Caco-2 (cell line): ENCODE measurements at places on chromosomes 12 and 14. TPM values are rescaled to one million over a fixed set of nuclear protein-coding genes. Genes with fewer than 3 reads are reported as not detected.
A peak's percentile ranks its signal among the peaks of the same experiment; 100 is the strongest.

The KRT3 gene
- total RNA-seq = not detected in 2 replicates

The NID2 gene
- total RNA-seq = 9.5 and 10.8 TPM in 2 replicates

GRCh38 chr14:41629876-41630275 lies 23.2 kb downstream of the LRFN5 start:
- DNase-seq = no peak
- H3K4me1 ChIP-seq = no peaks in the 10 kb centered on the region
- H3K36me3 ChIP-seq = no peaks in the 10 kb centered on the region
- no peak overlapping the region for H3K27ac ChIP-seq
- no peaks in the 10 kb centered on the region for H3K27me3 ChIP-seq

- H3K27ac ChIP-seq = no peak overlapping the region
- H3K27me3 ChIP-seq = no peaks in the 10 kb centered on the region
- no peaks in the 10 kb centered on the region for H3K36me3 ChIP-seq
Observed at GRCh38 chr14:95255487-95255886, 64.2 kb downstream of the CLMN start.

DNA sequence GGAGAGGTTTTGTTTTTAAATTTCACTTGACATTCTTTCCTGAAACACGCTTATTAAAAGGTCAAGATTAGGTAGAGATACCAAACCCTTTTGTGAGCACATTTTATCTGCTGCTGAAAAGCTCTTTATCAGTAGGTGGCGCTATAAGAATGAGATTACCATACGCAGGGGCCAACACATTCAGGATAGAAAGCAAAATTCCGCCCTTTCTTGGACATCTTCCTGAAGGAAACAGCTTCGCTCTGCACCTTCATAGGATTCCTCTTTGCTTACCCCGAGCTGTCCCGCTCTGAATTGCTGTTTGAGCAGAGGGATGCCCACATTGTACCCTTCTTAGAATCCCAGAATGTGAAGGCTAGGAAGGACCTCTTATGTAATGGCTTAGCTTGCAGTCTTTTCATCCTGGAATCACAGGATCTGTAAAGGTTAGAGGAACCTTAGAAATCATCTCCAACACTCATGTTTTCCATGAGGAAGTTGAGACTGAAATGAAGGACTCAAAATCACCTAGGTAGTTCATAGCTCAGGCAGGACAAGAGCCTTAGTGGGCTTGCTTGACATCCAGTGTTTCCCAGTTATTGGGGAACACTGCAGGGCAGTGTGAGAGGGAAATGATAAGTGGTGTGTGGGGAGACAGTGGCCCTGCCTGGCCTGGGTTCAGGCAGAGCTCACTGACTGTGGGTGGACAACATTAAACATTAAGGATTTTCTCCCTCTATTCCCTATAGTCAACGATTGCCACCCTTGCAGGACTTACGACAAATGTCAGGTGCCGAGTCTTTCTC lies 38.7 kb upstream of the CRY1 start:
- DNase-seq = peak; percentile 60
- H3K4me1 ChIP-seq = no peaks in the 10 kb centered on the region
- no peak overlapping the region for H3K27ac ChIP-seq
- H3K36me3 ChIP-seq = no peaks in the 10 kb centered on the region
- H3K4me3 ChIP-seq = no peak overlapping the region
- H3K27me3 ChIP-seq = no peaks in the 10 kb centered on the region; the same call in 1 of the 2 replicates

GRCh38 chr12:45130881-45131281 lies 80.0 kb upstream of the DBX2 start:
- no peaks in the 10 kb centered on the region for H3K27me3 ChIP-seq
- peak; percentile 74 for DNase-seq
- H3K27ac ChIP-seq = no peak overlapping the region
- no peaks in the 10 kb centered on the region for H3K36me3 ChIP-seq

DNA sequence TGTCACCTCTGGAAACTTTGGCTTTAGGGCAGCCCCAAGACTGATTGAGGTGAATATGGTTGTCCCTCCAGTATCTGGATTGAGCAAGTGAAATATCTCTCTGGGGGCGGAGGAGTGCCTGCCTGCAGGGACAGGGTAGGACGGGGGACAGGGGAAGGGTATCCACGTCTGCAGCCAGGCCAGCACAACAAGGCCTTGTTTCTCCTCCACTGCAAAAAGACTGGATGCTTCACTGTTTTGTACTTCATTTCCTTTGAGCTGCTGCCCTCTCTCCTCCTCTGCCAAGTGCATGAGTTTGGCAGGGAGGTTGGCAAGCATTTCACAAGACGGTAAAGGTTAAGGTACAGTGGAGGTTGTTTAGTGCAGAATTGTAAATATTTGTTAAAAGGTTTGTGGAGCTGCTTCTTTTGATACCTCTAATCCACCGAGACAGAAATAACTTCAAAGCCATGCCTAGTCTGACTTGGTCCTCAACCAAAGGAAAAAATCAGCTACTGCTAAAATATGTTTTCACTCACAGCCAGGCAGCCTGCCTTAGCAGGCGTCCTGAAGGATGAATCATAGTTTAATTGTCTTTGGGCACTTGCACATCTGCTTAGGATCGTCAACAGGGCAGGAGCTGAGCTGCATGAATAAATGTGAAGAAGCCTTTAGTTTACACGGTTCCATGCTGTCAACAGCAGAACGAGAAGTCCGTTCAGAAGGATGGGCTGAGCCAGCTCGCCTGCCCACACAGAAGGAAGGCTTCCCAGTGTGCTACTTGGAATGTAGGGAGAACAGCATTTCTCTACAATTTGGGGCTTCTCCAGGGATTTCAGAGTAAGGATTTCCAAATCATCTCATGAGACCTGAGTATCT lies 269.7 kb downstream of the TTC6 start:
- no peaks in the 10 kb centered on the region for H3K36me3 ChIP-seq
- peaks cover 13% of the 10 kb centered on the region; the same call in 1 of the 2 replicates for H3K4me1 ChIP-seq
